Endodermal cell (in vitro differentiated cells): ENCODE measurements at places on chromosomes 6 and 20.

DNA sequence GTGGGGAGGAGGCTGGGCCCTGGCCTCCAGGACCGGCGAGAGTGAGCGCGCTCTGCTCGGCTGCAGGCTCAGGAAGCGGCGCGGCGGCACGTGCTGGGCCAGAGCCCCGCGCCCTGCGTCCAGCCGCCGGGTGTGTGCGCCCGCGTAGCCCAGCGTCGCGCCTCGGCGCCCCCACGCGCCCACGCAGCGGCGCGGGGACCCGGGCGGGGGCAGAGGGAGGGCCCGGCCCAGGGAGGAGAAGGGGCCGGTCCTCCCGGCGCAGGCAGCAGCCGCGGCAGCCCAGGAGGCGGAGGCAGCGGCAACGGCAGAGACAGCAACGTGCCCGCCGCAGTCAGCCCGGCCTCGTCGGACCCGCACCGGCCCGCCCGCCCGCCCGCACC lies at the start of gene EYA2:
Gene EYA2, plus strand, starts transcription at position 265 of the 380 bp plus-strand sequence. CDS start 95,168 bp downstream, outside the sequence.
- DNase-seq: peak; percentile 75

DNA sequence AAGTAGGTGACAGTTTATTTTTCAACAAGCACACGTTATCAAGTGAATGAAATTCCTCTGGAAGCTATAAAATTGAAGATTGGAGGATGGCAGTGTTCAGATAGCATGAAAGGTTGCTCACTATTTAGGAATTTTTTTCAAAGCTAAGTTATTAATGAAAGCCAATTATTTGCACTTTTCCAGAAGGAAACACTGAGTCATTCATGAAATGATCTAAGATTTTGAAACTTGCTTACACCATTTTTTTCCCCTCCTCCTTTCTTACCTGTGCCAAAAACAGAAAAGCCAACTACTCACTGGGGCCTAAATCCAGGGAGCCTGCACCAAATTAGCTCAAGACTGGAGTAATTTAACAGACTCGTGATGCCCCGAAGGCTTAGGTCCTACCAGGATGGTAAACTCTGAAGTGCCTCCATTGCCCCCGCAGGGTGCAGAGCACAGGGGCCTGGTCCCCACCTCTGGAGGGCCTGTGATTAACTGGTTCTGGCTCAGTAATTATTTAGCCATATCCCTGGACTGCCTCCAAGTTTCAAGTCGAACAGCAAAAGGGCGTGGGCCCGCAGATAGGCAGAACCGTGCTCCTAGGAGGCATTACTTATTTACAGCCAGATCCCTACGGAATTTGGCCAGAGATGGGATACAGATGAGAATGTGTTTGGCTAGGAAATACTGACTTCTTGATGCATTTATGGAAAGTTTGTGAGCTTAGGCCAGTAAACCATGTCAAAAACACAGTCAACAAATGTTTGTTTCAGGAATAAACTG lies 28.0 kb upstream of the ZNF217 start:
- peak; percentile 64 for DNase-seq

- no peak for DNase-seq
Measured at GRCh38 chr20:10463622-10464021, 28.5 kb downstream of the SLX4IP start.

DNA sequence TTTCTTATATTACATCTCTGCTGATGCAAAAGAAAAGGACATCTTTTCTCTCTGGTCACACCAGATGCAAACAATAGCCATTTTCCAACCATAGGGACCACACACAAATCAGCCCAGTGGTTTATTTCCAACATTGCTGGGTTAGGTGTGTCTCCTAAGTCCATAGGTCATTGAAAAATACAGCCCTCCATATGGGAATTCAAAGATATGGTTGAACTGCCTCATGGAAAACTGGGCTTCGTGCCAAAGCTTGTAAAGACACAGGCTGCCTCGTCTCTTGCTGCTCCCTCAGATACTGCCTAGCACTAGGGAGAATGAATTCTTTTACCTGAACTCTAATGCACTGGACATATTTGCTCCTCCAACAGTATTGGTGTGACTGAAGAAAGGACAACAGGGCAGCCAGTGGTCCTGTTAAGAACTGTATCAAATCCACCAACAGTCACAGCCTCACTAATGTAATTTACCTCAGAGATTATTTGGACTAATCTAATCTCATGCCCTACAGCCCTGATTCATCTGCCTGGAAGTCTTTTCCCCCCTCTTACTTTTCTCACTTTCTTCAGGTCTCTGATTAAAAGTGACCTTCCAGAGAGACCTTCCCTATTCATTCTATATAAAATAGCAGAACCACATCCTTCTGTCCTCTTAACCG lies 48.3 kb upstream of the TBC1D32 start:
- no peak for DNase-seq

DNA sequence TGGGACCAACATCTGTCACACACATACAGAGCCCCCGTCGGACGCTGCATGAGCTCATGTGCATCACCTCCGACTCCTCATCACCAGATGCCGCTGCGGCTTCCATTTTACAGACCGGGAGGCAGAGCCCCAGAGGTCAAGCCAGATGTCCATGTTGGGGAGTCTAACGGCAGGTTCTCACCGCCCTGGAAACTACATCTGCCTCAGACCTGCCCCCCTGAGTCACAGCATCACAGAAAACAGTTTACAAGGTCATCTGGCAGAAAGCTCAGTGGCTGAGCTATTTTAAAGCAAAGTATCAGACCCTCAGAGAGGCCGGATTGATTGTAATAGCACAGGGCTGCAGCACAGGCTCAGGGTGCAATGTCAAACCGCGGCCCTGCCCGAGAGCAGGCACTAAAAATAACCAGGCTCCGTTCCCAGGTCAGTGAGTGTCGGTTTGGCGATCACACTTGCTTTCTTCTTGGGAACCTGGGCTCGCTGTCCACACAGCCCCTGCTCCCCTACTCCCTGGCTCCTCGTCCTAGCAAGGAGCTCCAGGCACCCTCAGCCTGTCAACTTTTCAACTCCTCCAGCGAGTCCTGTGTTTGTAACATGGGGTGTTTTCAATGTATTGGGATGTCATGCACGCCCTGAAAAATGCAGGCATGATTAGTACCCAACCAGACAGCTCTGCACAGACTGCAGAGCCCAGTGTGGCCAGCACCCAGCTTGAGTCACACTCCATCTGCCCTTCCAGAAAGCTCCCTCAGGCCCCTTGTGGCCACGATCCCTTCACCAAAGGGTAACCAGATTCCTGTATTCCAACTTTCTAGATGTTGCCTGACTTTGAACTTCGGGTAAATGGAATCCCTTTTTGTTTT lies 264.5 kb downstream of the CDH4 start:
- no peak for DNase-seq

DNA sequence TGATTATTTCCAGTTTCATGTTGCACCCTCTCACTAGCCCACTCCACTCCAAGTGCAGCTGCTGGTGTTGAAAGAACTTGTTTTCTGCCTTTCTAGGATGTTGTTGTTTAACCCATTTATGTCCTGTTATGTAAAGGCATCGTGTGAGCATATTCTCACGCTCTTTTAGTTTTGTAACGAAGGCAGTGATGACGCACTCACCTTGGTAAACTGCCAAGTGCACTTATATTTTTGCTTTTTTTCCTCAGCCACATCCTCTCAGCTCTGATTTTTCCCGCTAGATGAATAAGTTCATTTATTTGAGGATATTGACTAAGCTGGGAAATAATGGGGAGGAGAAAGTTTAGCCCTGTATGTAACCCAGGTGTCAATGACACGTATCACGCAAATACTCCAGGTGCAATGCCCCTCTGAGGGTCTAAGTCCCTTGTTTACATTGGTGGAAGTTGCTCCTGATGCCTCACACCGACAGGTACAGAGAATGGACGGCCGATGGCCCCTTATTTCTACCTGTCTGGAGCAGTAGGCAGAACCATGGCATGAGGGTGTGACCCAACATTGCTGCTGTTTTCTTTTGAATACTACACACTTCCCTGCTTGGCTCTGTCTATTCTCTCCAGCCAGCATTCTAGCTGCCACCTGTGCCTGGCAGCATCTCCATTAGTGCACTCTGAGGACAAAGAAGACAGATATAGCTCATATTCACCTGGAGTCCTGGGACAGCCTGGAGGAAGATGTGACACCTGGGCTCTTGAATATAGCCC lies 132.7 kb upstream of the SLC24A3 start:
- DNase-seq: no peak

DNA sequence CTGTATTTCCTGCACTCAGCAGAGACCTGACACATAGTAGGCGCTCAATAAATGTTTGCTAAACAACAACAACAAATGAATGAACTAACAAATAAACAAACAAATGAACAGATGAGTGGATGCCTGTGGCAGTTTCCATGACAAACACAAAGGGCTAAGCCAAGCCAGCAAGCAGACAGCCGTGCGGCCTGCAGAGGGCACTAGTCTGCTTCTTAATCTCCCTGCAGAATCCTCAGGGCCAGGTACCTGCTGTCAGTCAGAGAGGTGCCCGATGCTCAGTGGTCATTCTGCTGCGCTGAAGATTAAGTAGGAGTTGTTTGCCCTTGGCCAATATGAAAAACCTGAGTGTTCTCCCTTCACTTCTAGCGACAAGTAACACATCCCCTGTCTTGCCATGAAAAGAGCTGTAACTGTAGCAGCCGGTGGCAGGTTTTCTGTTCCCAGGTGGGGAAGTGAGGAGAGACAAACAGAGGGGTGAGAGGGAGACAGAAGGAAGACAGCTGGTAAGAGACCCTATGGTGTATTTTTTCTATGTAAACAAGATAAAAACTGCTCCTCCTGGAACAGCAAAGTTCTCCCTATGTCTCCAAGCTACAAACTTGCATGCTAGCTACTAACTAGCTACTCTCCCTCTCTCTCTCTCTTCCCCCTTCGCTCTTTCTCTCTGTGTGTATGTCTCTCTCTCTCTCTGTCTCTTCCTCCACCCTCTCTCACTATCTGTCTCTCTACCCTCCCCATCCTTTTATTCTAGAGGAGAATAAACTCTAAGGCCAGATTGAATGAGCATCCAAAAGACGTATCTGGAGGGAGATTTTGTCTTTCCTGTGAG lies at the start of gene MC3R:
Gene MC3R, plus strand, starts transcription at position 779 of the 829 bp plus-strand sequence. CDS start 112 bp downstream, outside the sequence.
- peak; percentile 89 for DNase-seq

DNA sequence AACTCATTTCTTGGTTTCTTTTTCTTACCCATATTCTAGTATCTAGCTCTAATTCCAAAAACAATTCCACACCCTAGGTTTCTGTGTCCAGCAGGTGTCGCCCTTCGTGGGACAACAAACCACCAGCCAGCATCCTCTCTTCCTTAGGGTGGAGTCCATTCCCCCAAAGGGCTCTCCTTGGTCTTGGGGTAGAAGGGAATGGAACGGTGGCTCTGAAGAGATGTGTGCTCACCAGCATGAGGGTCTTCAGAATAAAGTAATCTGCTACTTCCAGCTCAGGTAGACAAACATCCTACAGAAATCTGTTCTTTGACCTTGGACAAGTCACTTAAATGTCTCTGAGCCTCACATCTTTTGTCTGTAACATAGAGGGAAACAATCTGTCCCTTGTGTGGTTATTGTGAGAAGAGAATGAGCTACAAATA lies 7.2 kb downstream of the HLA-DMB start:
- DNase-seq: peak; percentile 91

GRCh38 chr20:4581838-4582237 lies 139.9 kb upstream of the PRND start:
- no peak for DNase-seq

GRCh38 chr20:6501061-6501460 lies 266.4 kb upstream of the BMP2 start:
- DNase-seq: no peak

GRCh38 chr6:110328259-110328658 lies 29.9 kb downstream of the METTL24 start:
- DNase-seq: no peak

GRCh38 chr6:86756640-86757229 lies 180.6 kb upstream of the HTR1E start:
- DNase-seq: no peak

DNA sequence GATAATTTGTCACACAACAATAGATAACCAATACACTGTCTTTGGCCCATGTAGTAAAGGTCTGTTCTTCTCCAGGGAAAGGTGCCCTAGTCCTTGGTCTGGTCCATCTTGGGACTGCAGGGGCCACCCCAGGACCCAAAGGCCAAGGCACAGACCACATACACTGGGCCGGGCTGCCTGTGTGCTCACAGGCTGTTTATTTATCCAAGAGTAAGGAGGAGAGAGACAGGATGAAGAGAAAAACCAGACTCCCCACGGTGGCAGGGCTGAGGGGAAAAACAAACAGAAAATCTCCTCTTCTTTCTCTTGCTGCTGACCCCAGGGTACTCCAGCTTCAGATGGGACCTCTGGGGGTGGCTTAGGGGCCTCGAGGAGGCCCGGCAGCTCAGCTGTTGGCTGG lies 6.5 kb upstream of the CDK5RAP1 start:
- DNase-seq: no peak
